Lower leg skin (tissue), 4 donors: ENCODE measurements at places on chromosomes 2 and 18.
A peak's percentile ranks its signal among the peaks of the same experiment; 100 is the strongest.

- DNase-seq, result peak; percentile 88
These were observed 48.0 kb upstream of the CTLA4 start for GRCh38 chr2:203819434-203820133.

GRCh38 chr2:73111073-73112025 lies 1.4 kb downstream of the RAB11FIP5 start:
- no peak for DNase-seq

- DNase-seq, result no peak
These were observed 43.4 kb upstream of the OTOF start for GRCh38 chr2:26521054-26521912.

DNA sequence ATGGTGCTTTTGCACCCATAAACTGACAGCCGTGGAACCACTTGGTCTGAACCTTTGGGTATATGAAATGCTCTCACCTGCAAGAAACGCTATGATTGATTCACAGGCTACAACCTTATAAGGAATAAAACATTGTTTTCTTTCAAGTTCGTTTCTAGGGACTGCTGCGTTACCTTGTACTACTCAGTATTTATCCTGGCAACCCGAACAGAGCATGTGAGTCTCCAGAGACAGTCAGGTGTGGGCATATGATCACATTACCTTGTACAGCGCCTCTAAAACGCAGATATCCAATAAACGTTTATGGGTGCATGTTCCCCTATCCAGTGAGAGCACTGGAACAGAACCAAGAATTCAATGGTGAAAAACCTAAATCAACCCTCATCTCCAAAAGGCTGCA lies 1.7 kb downstream of the CCBE1 start:
- DNase-seq, result no peak

- no peak for DNase-seq
These were observed 802.6 kb upstream of the CELF4 start for GRCh38 chr18:38368246-38368645.

- no peak for DNase-seq
These were observed 88.4 kb downstream of the BCL2L11 start for GRCh38 chr2:111209045-111209514.

DNA sequence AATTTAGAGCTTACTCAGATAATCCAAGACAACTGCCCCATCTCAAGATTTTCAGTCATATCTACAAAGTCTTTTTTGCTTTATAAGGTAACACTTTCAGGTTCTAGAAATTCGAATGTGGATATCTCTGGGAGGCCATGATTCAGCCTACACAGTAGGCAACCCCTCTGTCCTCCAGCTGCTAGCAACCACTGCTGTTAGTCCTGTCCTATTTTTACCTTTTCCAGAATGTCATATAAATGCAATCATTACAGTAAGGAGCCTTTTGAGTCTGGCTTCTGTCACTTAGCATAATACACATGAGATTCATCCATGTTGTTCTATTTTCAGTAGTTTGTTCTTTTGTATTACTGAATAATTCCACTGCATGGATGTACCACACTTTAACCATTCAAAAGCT lies 28.5 kb upstream of the MARCHF7 start:
- no peak for DNase-seq

- peak; percentile 9 for DNase-seq
These were observed 25.3 kb upstream of the TNS1 start for GRCh38 chr2:218028189-218028495.

DNA sequence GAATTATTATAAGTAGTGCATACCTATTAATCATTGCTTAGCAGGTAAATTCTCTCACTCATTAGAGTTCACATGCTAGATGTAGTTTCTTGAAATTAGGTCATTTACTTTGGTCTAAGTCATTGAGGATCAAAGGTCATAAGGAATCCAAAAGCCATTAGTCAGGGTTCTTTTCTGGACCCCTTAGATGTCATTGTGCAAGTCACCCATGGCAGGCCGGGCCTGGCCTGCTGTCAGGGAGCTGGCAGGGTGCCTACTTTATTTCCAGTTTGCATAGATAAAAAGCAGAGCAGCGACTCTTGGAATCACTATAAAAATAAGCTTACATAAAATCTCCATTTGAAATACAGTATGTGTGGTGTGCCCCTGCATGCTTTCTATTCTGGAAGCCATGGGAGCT lies 91.3 kb downstream of the MEIS1 start:
- DNase-seq, result no peak
